ENCODE measurements at places on chromosomes 3 and 15. TPM values are rescaled to one million over a fixed set of nuclear protein-coding genes. Genes with fewer than 3 reads are reported as not detected.

- no peak for DNase-seq
Measured at GRCh38 chr3:22734207-22734606, 468.9 kb upstream of the UBE2E2 start.

DNA sequence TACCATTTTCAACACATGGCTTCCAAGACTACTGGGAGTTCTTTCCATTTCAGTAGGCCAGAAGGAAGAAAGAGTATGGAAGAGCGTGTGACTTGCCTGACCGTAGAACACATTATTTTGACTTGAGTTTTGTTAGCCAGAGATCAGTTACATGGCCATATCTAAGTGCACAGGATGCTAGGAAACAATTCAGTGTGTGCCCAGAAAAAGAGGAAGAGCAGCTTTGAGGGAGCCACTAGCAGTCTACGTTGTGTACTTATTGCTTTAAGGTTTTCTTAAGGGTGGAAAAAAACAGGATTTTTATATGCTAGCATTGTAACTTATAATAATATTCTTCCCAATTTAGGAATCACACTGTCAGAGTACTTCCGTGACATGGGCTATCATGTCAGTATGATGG is 44.1 kb upstream of the GRAMD1C start:
- no peak for DNase-seq

- peak; percentile 93 for DNase-seq
Measured at GRCh38 chr3:187841560-187841959, 96.3 kb upstream of the BCL6 start.

DNA sequence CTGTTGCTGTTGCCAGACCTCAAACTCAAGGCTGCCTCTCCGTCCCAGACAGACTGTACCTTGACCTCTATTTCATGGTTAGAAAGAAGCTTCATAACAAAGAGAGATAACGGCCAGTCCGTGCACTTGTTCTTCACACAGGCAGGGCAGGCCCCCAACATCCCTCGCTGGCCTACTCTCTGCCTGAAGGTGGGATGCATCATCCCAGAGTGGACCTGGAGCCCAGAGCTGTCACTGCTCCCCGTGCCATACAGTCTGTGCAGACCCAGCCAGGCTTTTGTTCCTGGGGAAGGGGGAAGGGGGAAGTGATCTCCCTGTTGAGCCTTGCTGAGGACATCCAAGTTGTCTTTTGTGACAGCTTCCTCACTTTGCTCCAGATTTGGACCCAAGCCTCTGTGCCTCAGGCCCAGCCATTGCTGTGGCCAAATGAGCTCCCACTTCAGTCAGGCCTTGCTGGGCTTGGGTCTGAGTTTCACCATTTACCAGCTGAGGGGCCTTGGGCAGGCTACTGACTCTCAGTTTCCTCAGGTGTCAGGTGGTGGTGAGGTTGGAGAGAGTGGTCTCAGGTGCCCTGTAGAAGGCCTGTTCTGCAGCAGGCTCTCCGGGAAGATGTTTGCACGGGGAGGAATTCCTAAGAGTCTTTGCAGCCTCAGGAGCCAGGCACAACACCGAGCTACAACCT is 141.6 kb downstream of the DNAJB8 start:
- DNase-seq = no peak

DNA sequence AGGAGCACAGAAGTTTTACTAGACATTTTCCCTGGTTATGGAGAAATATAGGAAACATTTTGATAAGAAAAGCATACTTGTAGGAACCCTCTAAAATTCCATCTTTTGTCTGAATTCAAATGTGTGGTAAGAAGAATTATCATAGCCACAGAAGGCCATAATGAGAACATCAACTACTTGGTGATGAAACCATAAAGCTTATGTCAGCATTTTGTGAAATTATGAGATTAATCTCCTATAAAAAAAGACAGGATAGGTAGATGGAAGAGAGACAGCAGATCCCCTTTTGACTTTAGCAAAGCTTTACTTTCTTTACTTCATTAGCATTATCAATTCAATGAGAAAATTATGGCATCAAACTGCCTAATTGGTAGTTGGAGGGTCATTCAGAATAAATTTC is 697.0 kb downstream of the IGSF11 start:
- DNase-seq = no peak

DNA sequence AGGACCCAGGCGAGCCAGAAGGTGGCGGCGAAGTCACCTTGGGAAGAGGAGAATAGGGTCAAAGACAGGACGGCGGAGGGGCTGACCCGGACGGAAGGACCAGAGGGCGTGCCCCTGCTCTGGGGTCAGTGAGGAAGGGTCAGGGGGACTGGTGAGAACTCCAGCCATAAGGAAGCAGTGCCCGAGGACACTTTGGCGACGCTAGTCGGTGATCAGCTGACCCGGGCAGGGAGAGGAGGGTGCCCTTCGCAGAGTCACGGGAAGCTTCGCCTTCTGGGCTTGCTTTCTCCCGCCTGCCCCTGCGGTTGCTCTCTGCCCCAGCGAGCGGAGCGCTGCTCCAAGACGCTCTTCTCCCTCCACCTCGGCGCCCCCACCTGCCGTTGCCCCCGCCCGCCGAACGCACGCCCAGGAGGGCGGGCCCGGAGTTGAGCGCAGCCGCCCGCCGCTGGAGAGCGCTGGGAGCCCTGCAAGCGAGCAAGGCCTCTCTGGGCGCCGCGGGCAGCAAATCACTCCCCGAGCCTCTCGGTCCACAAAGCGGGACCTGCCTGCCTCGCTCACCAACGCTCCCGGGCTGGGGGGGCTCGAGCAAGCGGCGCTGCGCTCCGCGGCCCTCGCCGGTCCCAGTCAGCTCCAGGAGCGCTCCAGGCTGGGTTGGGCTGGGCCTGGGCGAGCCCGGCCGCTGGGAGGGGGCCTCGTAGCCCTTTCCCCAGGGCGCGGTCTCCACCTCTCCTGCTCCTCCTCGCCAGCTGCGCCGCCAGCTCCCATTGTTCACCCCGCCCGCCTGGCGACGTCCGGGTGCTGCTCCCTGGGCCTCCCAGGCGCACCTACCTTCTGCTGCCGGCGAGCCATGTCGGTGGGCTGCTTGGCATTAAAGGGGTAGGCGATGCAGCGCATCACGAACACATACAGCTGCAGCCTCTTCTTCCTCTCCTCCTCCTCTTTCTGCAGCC is 1.2 kb downstream of the CADPS start:
- peak; percentile 25 for DNase-seq

DNA sequence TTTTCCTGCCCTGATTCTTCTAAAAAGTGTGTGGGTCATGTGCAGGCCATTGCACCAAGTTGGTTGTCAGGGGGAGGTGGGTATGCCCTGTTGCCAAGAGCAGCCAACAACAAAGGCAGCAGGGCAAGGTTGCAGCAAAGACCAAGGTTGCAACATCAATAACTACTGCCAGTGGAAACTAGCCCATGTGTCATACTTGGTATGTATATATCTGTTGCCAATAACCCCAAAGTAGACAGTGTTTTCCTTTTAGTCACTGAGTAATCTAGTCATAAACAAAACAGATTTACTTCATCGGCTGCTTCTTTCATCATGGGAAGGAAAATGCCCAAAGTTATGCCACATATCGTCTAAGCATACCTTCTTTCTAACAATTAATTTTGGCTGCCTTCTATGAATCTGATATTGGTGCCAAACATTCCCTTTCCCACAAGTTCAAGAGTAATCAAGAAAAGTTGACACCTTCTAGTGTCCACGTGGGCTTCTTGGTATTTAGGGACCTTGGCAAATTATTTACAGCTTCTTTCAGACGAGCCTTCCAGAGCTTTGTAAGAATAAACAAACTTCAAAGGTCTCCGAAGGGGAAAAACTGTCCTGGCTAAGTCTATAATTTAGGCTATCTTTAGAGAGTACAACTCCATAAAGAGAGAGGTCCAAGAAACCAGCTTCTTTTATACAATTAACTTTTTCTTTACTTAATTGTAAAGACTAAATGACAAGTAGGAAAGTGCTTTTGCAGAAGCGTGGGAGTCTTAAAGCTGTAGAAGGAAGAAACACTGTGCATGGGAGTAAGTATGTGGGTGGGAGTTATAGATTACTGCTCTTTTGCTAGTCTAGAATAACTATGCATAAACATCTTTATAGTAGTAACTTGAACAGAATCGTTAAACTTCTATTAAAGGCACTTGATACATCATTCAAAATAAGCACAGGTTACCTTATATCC is 10.0 kb upstream of the MBNL1 start:
- peak; percentile 96 for DNase-seq

GRCh38 chr15:35533130-35534110 is 12.5 kb downstream of the DPH6 start:
- DNase-seq = no peak

GRCh38 chr3:8324747-8325146 is 176.9 kb upstream of the LMCD1 start:
- DNase-seq = peak; percentile 20

DNA sequence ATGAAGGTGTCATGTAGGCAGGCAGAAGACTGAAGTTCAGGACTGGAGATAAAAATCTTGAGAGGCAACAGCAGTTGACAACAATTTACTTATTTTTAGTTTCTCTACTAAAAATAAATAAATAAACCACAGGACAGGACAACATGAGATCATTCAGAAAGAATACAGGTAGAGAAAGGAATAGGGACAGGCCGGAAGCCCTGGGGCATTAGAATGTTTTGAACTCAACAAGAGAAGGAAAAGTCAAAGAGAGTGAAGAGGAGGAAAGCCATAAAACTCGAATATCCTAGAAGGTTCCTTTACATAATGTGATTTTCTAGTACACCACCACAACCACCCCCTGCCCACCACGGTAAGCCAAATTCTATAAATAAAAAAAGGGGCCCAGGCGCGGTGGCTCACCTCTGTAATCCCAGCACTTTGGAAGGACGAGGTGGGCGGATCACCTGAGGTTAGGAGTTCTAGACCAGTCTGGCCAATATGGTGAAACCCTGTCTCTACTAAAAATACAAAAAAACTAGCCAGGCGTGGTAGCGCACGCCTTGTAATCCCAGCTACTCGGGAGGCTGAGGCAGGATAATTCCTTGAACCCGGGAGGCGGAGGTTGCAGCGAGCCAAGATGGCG is 4.7 kb downstream of the PIK3CB start:
- DNase-seq = no peak

DNA sequence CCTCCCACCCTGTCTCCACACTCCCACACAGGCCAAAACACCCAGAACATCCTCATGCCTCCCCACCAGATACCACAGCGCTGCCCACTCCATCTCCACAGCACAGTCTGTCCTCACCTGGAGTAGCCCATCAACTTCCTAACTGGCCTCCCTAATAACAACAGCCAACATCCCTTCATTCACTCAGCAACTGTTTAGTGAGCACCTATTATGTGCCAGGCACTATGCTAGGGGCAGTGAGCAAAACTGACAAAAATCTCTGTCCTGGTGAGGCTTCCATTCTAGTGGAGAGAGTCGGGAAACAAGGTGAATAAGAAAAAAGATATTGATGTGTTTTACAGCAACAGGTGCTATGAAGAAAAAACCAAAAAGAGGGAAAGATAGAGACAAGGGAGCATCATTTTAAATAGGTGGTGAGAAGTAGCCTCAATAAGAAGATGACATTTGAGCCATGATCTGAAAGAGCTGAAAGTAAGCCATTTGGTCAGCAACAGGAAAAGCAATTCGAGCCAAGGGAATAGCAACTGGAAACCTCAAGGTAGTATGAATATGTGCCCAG is 523.9 kb downstream of the SHQ1 start:
- DNase-seq = no peak

GRCh38 chr3:47643092-47643491 is 64.4 kb upstream of the CSPG5 start:
- no peak for DNase-seq

- peak; percentile 94 for DNase-seq
Measured at GRCh38 chr15:64095795-64096667, at the start of gene SNX1. TSS of gene SNX1 (plus strand) at chr15:64095982. CDS start at chr15:64096014, 32 bp downstream.

DNA sequence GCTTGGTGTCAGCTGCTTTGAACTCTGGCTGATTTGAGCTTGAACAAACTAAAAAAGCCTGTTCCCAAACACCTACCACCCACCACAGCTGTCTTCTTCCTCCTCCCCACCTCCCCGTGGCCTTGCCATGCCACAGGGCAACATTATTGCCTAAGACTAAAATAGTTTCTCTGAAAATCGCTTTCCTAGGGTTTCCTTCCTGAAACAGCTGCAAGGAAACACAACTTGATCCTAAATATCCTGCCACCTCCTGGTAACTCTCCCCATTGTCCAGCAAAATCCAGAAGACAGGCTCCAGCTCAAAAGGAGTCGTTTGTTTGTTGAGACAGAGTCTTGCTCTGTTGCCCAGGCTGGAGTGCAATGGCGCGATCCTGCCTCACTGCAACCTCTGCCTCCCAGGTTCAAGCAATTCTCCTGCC is 193.9 kb upstream of the TPM1 start:
- DNase-seq = no peak

- DNase-seq = peak; percentile 58
Measured at GRCh38 chr3:129525341-129525968, 3.0 kb upstream of the RHO start.

DNA sequence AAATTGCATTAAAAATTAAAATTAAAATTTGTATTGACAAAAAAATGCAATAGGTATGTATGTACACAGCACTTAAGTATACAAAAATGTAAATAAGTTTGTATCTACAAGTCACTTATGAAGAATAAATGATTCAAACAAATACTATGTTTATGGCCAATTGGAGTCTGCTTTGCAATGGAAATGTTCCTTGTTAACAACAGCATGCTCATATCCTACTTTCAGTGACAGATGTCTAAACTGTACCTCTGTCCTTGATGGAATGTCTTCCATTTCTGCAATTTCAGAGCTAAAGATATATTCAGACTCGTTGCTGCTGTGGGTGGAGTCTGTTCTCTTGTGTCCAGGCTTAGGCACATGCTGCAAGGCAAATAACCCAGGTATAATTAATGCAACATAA is 64.1 kb upstream of the MYO5C start:
- no peak for DNase-seq

GRCh38 chr15:92907896-92908712 is 8.0 kb downstream of the CHD2 start:
- peak; percentile 88 for DNase-seq

DNA sequence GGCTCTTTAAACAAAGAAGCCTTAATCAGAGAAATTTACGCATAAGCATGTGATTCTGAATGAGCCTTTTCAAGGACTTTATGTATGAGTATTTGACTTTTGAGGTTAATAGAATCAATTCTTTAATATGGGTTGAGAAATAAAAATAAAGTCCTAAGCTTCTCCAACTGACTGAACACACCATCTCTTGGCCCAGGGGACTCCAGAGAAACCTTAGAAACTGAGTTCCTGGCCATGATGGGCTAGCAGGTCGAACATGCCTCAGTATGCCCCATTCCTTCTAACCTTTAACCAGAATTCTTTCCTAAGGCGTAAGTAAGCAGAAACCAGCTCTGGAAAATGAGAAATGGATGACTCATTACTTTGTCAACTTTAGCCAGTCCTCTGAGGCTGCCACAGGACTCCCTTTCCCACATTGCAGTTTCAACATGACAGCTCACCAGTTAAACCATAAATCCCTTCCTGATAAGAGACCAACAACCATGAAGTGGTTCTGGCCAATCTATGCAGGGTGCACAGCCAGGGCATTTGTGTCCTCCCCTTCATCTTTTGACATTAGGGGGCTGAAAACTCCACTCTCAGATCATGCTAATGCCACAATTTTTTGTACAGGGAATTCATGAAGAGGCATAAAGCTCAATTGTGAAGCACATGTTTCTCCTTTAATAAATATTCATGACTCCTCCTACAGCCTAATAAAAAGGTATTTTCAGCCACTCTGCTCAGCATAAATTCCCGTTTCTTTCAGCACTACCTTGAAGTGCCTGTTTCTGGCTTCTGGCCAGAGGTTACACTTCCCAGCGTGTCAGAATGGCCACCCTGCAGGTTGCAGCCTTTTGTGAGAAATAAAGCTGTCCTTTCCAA is 33.3 kb downstream of the TM4SF18 start:
- peak; percentile 81 for DNase-seq

The SPCS1 gene
- total RNA-seq = 72.5 TPM

The PBRM1 gene
- total RNA-seq = 21.3 TPM

The DISP2 gene
- 0.43 TPM for total RNA-seq

The DTWD1 gene
- total RNA-seq = 29.3 TPM

The FOXL2NB gene
- not detected for total RNA-seq

The HIGD2B gene
- total RNA-seq = not detected

The CCRL2 gene
- not detected for total RNA-seq
